ENCODE measurements at places on chromosomes 12 and 14.

- DNase-seq: no peak
Measured at GRCh38 chr14:80781972-80782367, 159.6 kb downstream of the CEP128 start.

- no peak for DNase-seq
Measured at GRCh38 chr14:87067061-87067460, 925.9 kb downstream of the GALC start.

- no peak for DNase-seq
Measured at GRCh38 chr14:92861856-92862745, 60.8 kb upstream of the CHGA start.

- no peak for DNase-seq
Measured at GRCh38 chr12:73632661-73633060, 905.0 kb upstream of the ATXN7L3B start.

GRCh38 chr12:19242581-19242980 is 113.0 kb downstream of the PLEKHA5 start:
- no peak for DNase-seq

- DNase-seq: no peak
Measured at GRCh38 chr14:37384870-37385596, 187.3 kb downstream of the MIPOL1 start.

DNA sequence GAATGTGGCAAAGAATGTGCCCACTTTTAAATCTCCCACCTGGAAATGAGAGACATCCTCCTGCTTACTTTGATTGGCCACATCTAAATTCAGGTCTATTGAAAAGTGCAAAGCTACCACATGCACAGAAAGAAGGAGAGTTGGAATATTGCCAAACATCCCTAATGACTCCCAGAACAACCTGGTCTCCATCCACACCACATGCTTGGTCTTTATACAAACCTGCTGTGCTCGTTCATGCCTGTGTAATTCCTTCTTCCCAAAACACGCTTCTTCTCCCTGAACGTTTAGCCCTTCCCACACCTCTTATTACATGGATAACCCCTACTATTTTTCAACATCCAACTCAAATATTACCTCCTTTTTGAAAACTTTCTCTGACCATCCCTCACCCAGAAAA is 66.2 kb upstream of the BCL2L14 start:
- DNase-seq: no peak

DNA sequence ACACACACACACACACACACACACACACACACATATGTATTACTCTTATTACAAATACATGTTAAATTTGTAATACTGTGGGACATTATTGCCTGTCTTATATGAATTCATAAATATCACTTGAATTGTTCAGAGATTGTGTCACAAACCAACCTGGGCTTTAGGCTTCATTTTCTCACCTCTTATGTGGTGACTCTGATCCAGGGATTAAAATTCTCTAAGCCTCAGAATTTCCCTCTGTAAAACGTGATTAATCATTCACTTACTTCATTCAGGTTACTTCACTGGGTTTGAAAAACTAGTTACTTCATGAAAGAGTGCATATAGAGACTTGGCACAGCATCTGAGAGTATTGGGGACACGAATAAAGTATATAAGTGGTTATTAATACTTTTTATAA is 240.3 kb upstream of the PDZRN4 start:
- DNase-seq: no peak

- no peak for DNase-seq
Measured at GRCh38 chr12:110670161-110670701, 18.7 kb downstream of the HVCN1 start.

- no peak for DNase-seq
Measured at GRCh38 chr14:80172375-80173051, 38.8 kb downstream of the DIO2 start.

DNA sequence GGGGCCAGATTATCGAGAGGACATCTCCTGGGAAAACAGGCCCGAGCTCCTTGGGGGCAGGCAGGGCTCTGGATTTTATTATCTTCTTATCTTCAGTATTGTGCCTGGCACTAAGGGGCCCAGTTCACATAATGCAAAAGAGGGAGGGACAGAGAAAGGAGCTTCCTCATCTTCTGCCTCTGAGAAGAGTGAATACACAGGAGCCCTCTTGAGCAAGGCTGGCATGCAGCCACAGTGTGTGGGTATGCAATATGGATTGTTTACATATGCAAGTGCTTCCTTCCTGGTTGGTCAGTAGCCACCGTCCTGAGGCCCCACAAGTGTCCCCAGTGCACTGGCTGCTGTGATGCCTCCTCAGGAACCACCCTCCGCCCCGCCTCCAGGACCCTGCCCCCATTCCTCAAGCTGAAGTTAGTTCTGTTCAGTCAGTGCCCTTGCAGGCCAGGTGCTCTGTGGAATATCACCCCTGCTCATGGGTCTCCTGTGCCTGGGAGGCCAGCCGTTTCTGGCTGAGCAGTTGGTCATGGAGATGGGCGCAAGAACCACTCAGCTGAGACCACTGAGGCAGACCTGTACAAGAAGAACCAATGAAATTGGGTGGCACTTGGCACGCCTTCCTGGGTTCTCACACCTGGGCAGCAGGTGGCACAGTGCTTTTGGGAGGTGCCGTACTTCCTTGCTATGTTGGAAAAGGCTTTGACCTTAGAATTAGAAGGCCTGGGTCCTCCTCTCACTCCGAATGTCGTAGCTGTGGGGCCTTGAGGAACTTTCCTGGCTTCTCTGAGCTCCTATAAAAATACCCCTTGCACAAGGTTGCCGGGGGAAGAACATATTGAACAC is 35.1 kb upstream of the ACTN1 start:
- peak; percentile 58 for DNase-seq

GRCh38 chr14:31341280-31341679 is 79.1 kb downstream of the HEATR5A start:
- DNase-seq: no peak

- no peak for DNase-seq
Measured at GRCh38 chr14:22313172-22313801, 275.7 kb downstream of the DAD1 start.

DNA sequence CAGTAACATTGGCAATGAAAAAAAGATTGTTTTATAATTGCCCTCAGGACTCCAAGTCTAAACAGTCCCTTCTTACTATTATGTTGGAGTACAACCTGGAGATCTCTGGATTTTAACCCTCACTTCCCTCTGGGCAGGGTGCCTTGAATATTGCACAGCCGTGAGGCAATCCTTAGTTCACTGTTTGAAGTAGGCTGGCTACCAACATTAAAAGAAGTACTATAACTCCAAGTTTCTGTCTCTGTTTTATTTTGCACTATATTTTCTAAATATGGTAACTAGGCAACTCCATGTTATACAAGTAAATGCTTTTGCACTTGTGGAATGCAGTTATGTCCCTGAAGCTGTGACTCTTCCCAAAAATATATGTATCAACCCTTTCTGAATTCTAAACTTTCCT is 490.7 kb downstream of the EGLN3 start:
- DNase-seq: no peak

GRCh38 chr12:11482955-11483354 is 87.6 kb upstream of the PRB2 start:
- no peak for DNase-seq

DNA sequence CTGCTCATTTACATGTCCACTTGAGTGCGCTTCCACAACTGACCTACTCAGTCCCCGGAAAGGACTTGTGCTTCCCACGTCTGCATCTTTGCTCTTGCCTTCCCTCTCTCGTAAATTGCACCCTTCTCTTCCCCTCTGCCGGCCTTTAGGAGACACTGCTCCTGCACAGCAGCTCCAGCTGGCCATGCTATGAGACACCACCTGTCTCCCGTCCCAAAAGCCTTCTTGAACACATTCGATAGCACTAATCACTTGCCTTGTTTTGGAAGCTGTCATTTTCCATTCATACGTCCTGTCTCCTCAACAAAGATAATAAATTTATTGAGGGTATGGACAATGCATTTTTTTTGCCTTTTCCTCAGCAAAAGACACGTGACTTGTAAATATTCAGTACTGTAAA is 15.7 kb upstream of the KCNA1 start:
- DNase-seq: no peak

DNA sequence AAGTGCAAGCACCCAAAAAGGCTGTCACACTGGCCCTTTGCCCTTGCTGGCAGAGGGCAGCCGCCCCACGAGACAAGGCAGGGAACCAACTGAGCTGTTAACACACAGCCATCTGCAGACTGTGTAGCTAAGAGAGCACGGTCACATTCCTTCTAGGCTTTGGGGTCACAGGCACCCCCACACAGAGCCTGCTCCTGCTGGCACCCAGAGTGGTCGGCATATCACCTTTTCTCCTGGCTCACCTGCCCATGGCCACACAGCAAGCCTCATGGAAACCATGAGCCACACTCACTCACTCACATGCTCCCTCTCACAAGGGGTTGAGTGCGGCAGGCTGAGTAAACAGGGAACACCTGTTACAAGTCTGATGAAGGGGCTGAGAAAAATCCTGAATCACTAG is 214.5 kb downstream of the PCNX1 start:
- DNase-seq: no peak

Data from dorsolateral prefrontal cortex (tissue), 122 donors.